NCI-H446 treated with DMSO at 0.1 percent for 48 hours (cell line): ENCODE measurements at places on chromosomes 2 and 18.

DNA sequence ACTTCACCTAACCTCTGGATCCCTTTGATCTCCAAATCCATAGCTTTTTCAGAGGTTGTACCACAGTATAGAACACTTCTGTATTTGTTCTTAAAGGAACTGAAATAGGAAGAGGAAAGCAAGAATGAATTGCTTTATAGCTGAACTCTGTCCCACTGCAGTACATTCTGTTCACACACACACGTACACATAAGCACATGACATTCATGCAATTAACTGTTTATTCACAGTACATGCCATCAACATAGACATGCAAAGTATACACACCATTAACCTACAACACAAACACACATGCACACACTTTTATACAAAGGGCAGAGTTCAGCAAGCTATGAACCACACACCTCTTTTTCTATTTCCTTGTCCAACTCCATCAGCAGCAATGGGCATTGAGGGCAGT is 43.2 kb downstream of the MRPL33 start:
- no peak for DNase-seq

- DNase-seq, result no peak
These were observed 120.5 kb upstream of the CXCR4 start for GRCh38 chr2:136238286-136239078.

DNA sequence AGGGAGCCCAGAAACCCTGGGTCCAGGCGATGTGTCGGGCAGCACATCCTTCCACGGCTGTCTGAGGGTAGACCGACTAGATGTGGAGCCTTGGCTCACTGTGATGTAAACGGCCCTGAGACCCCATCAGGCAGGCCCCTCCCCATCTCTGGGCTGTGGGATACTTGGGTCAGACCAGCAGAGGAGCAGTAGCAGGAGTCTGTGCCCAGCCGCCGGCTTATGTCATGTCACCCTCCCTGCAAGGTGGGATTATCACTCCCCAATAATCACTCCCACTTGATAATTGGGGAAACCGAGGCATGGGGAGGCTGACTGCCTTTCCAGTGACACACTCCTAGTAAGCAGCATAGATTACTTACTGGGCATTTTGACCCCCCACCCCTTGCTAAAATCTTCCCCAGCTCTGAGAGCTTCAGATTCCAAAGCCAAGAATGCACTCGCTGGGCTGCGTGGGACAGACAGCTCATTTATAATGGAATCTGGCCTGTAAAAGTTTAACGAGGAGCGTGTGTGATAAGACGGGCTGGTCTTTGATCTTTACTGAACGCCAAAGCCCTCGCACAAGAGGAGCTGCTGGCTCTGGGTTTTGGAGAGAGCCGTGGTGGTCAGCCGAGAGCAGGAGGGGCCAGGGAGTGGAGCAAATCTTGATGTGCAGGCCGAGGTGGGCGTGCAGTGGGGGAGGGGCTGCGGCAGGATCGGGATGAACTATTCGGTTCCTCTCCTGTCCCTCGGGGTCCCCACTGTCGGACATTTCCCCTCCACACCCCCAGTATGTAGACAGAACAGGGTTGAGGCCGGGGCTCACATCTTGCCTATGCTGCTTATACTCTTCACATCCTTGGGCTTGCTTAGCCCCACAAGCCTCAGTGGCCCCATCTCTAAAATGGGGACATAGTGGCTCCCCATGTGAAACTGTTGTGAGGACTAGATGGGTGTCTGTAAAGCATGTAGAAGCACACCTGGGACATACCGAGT is 200.0 kb downstream of the GLI2 start:
- DNase-seq, result no peak

- no peak for DNase-seq
These were observed 523.5 kb downstream of the LRRTM4 start for GRCh38 chr2:76998704-76999103.

GRCh38 chr2:39989888-39990287 is 210.8 kb upstream of the THUMPD2 start:
- DNase-seq, result no peak

- peak; percentile 46 for DNase-seq
These were observed 659.3 kb upstream of the FANCL start for GRCh38 chr2:58900246-58901027.

DNA sequence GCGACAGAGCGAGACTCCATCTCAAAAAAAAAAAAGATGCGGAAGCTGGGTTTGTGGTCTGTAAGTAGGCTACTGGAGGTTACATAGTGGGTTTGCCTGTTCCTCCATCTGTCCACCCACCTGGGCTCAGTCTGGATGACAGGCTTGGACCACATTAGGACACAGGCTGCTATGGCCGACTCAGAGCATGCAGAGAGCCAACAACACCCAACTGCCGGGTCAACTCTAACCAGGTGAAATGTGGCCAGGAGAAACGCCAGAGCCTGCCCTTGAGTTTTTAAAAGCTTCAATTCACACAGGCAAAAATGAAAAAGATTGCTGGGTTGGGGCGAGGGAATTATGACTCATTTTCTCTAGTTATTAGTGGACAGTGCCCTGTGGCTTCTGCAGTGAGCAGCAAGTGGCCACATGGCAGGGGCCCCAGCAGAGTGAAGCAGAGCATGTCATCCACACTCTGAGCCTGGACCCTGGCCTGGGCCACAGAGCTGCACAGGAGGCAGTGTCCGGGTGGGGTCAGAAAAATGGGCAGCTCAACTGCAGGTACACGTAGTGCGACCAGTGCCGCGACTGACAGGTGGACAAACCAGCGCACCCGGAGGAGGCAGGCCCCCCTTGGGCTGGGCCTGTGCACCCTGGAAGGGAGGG is 67.4 kb downstream of the BIN1 start:
- no peak for DNase-seq

GRCh38 chr18:57780706-57781347 is 22.3 kb downstream of the ATP8B1 start:
- no peak for DNase-seq

DNA sequence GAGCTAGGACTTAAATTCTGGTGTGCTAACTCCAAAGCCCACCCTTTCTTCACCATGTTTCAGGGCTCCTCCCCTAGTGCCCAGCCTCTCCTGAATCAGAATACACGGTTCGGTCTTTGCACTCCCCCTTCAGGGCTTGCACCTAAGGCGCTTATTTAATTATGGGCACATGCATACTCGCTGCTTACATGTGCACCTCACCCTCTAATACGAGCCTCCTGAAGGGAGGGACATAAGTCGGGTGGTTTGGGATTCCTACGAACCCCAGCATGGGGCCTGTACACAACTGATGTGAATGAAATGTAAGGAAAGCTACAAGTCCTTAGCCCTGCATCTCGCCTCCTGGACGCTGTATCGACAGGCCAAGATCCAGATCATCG is 435 bp downstream of the IFT172 start:
- no peak for DNase-seq

DNA sequence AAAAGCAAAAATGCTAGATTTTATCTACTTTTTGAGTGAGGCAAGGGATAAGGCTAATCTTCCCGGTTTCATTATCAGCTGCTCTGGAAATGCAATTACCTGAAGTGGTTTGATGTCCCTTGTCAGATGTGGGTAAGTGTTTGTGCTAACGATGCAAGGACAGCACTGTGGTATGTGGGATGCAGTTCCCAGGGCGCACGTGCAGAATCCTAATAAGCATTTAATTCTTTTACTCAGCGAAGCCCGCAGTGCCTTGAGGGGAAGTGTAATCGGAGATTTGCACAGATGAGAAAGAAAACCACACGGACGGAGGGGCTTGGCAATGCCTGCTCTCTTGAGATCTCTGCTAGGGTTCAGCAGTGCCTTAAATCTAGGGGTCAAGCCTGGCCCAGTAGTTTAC is 108.5 kb upstream of the LYPD6 start:
- no peak for DNase-seq

- no peak for DNase-seq
These were observed 145.5 kb downstream of the FTCDNL1 start for GRCh38 chr2:199705538-199705937.

DNA sequence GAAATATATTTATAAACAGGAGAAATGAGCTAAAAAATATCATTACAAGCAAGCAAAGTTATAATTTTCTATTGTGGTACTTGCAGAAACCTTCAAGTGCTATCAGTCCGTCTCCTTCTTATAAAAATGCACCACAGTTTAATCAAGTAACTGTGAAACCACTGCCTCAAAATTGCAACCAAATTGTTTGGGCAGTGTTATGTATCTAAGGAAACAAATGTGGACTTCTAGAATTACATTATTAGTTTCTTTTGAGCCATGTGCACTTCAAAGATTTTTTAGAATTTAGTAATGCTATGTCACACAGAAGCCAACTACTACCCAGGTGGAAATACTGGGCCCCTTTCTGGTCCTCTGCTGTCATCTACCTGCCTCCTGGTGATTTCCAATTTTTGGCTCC is 495.6 kb downstream of the NYAP2 start:
- no peak for DNase-seq

DNA sequence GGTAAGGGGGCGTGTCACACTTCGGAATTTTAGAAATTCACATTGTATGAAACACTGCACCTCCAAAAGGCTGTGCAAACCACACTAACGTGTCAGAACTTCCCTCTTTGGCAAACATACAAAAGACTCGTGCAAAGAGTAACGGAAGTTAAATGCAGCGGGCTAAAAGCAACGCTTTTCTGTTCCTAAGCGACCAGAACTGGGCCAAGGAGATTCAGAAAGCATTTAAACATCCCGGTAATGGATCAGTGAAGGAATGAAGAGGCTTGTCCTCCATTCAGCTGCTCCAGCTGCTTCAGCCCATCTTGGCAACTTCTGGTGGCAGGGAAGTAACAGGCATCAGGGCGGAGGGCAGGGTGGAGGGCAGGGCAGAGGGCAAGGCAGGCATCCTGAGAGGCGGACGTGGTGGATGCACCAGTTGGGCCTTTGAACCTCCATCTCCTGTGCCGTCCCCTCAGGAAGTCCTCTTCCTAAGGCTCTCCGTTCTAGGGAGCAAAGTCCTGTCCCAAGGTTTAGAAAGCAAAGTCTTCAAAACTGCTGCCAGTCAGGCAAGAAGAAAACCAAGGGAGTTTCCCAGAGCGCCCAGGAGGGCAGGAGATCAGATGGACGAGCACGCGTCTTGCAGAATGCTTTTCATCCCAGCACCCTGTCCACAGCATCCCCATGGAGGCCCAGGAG is 230.7 kb downstream of the ZNF516 start:
- DNase-seq, result no peak

GRCh38 chr2:216490061-216490460 is 8.6 kb upstream of the RPL37A start:
- DNase-seq, result no peak

GRCh38 chr2:101396316-101396717 is 9.0 kb upstream of the CREG2 start:
- no peak for DNase-seq

DNA sequence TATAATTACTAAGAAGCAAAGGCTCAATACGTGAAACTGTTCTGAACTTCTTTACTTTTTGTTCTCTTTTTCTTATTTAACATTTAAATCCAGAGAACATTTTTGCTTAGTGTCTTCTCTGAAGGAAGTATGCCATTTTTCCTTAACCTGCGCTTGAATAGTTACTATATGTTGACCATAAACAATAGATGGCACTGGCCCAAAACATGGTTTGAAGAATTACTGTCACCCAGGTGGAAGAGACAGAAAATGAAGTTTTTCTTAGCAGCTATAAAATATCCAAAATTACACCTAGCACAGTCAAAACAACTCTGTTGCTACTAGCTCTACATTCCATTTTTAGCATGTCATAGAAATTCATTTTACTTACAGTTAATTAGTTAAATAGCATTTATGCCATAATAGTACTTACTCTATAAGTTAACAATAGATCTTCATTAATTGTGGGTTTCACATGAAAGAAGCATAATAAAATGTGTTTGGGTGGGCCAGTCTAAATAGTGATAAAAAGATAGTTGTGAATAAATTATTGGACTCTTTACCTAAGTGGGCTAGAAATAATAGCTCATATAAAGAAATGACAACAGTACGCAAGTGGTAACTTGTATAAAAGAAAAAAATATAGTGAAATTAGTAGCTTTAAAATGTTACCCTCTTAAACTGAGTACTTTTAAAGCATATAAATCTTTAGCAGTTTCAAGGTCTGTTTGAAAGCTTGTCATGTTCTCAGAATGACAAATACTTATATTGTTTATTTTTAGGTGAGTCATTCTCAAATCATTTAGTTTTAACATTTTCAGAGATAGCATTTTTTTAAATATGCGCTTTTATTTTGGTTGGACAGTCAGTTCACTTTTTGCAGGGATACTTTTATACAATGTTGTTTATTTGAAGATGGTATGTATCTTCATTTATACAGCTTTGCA is 3.7 kb downstream of the ETAA1 start:
- no peak for DNase-seq

- no peak for DNase-seq
These were observed 162.9 kb downstream of the MTCL1 start for GRCh38 chr18:8868276-8868675.

- no peak for DNase-seq
These were observed 95.7 kb downstream of the ZNF385B start for GRCh38 chr2:179765666-179766065.

DNA sequence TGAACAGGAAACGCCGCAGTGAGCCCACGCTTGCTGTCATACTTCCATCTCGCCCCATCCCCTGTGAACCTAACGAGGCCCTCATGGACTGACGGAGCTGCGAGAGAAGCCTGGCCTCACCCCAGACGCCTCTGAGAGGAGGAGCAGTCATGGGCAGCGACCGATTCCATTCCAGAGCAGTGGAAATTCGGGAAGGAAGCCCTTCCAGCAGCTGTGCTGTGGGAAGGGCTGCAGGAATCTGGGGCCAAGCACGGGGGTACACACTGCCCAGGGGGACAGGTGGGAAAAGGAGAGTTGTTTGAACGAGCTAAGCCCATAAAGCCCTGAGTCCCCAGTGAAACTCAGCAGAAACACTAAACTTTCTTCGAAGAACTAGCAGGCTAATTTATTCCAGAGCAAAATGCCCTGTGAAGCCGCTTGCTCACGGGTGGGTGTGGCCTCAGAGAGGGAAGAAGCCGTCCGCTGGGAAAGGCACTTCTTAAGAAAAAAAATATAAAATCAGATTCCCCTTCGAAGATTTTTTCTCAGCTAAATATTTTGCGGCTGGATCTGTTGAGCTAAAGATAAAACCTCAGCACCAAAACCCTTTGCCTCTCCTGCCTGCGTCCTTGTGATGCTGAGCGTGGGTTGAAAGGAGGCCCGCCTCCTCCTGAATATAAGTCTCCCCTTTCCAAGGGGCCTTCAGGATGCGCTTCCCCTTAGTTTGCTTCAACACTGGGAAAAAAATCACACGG is 38.2 kb downstream of the ANKMY1 start:
- no peak for DNase-seq

- no peak for DNase-seq
These were observed 37.5 kb downstream of the SCN1A start for GRCh38 chr2:166090346-166090745.

DNA sequence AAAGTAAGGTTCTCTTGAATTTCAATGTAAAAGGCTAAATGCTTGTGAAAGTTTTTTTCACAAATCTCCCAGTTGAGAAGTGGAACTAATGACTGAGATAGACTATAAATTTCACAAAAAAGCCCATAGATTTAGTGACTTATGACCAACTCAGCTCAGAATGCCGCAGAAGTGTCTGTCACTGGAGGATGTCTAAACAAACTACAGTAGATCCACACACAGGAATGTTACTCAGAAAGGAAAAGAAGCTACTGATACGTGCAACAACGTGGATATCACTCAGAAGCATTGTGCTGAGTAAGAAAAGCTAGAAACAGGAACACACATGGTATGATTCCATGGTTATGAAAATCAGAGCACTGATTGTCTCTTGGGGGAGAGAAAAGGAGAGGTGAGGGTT is 151.9 kb downstream of the DOCK10 start:
- DNase-seq, result no peak
